ENCODE measurements at places on chromosomes 7 and 10.

GRCh38 chr10:91012502-91012901, 91.6 kb upstream of the ANKRD1 start:
- DNase-seq, result no peak

DNA sequence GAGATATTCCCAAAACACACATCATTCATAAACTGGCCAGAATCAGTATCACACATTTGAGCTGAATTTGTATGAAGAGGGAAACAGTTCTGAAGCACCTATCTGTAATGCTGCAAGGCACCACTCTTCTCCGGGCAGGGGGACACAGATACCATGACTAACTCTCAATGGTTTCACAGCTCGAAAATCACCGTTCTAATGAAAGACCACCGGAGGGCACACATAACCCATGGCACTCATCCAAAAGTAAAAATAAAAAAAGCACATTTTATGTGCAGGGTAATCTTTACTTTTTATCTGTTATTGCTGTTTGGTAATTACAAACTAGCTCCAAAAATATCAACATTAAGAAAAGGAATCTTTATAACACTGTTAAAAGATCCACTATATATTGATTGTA, 137.5 kb downstream of the PARD3 start:
- DNase-seq, result no peak

- no peak for DNase-seq
Measured at GRCh38 chr10:24009736-24010135, 199.2 kb upstream of the KIAA1217 start.

DNA sequence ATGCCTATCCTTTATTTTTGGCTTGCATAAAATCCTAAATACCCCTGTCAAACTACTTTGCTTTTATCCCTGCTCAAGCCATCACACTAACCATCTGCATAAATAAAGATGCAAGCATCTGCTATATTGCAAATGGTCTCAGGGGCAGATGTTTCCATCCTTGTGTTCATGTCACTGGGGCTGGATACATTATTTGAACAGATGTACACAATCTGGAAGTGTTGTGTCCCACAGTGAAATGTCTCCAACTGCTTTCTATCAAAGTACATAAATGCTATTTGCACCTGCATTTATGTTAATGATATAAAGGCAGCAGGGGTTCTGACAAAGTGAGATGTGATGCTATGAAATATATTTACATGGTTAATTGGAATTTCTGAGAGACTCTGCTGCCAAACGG, 163.1 kb downstream of the ZNF438 start:
- DNase-seq, result no peak

DNA sequence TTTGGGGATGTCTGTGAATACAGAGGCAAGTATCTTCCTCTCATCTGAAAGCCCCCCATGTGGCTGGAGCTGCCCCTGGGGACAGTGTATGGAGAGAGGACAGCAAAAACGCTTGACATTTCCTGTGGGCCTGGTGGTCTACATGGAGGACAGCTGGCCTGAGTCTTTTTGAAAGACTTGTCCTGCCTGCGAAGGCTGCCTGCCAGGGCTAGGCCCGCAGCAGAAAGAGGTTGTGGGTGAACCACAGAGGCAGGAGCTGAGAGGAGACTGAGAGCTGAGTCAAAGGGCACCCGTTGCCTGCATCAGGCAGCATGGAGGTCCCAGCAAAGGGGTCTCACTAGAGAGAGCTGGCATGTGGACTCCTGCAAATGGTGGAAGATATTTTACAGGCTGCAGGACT, 66.4 kb downstream of the KAT6B start:
- DNase-seq, result no peak

- DNase-seq, result no peak
Measured at GRCh38 chr10:13079776-13080050, 20.2 kb upstream of the OPTN start.

GRCh38 chr10:4018054-4018511, 233.1 kb upstream of the KLF6 start:
- no peak for DNase-seq

DNA sequence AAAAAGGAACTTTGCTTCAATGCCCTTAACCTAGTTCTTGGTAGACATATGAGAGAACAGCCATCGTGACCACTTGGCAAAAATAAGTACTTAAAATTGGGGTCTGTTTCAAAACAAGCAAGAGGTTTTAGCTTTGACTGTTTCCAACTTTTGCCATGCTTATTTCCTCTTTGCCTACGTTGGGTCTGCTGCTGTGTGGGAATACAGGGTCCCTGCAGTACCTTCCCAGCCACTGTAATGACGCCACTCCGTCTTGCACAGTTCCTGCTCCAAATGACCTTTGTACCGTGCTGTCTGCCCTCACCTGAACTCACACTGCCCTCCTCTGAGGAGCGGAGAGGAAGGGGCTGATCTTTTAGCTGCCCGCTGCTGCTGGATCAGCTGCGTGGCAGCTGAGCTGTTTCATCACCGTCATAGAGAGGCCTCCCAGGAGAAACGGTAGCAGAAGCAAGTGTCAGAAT, 133.1 kb downstream of the MAPK8 start:
- DNase-seq, result no peak

- no peak for DNase-seq
Measured at GRCh38 chr10:3040069-3040468, 27.3 kb upstream of the PFKP start.

DNA sequence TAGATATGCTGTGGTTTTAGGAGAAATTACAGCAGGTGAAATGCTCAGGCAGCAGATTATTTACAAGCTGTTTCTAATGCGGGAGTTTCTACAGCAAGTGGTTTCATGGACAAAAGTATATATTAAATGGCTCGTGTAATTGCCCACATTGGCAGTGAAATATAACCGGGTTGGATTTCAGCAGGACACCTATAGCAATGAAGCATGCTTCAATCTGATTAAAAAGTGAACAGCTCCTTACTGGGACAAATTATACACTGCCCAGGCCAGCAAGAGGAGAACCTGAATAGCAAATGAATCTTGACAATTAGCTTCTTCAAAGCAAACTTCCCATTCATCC, 35.2 kb upstream of the LYZL1 start:
- DNase-seq, result no peak

DNA sequence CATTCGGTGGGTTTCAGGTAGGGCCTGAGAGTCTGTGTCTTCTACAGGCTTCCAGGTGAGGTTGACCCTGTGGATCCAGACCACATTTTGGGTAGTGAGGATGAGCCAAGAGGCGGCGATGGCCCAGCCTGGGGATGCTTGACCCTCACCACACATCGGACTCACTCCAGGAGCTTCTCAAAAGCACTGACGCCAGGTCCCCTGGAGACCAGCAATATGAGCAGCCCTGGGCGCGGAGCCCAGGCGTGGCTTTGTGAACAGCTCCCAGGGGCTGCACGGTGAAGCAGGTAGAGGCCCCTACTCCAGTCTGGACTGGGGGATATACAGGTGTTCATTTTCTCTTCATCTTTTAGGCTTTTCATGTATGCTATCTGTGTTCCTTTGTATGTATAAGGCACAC, 139.7 kb upstream of the PCBD1 start:
- no peak for DNase-seq

DNA sequence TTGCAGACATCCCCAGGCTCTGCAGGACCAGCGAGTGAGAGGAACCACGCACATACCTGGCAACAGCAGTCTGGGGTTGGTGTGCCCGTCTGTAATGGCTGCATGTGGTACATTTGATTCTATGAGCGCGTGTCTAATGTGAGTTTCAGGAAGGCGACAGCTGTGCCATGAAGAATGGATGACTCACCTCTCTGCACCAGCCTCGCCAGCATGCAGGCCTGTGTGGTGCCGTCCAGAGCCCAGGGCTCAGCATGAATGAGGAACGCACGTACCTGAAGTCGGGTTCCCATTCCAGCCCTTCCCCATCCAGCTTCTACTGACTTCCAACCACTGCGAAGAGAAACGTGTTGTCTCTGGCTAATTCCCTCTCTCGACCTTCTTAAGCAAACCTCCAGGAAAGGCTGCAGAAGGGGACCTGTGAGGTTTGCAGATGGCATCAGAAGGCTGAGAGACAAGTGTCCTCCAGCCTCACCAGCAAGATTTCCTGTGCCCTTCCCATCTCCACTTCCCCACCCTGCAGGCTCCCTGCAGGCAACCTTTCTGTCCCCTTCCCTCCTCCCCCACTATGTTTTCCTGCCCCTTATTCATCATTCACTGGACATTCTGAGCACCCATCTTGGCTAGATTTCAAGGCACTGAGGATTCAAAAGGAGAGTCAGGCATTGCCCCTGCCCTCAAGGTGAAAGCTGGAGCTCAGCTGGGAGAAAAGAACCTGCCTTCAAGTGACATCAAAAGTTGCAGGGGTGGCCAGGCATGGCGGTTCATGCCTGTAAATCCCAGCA, 54.3 kb downstream of the ASB13 start:
- no peak for DNase-seq

DNA sequence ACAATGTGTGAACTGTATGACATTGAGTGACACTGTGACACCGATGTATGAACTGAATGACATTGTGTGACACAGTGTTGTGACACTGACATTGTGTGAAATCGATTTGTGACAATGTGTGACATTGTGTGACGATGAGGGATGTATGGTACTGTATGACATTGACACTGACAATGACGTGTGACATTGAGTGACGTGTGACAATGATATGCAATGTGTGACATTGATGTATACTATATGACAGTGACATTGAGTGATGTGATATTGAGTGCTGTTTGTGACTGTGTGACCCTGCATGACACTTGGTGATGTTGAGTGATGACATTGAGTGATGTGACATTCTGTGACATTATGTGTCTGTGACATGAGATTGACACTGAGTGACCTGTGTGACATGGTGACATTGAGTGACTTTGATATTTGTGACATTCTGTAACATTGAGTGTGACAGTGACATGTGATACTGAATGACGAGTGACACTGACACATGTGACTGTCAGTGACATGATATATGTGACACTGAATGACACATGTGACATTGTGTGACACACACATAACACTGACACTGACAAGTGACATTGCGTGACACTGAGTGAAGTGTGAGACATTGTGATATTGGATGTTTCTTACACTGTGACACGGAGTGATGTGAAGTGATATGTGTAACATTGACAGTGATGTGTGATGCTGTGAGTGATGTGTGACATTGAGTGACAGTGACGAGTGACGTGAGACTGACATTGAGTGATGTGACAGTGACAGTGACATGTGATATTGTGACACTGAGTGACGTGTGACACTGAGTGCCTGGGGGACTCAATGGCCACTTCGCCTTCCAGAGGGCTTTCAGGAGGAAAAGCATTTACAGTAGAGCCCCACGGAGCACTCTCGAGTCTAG, 167.5 kb downstream of the PRKAG2 start:
- no peak for DNase-seq

- no peak for DNase-seq
Measured at GRCh38 chr10:58239561-58240169, 28.0 kb downstream of the IPMK start.

DNA sequence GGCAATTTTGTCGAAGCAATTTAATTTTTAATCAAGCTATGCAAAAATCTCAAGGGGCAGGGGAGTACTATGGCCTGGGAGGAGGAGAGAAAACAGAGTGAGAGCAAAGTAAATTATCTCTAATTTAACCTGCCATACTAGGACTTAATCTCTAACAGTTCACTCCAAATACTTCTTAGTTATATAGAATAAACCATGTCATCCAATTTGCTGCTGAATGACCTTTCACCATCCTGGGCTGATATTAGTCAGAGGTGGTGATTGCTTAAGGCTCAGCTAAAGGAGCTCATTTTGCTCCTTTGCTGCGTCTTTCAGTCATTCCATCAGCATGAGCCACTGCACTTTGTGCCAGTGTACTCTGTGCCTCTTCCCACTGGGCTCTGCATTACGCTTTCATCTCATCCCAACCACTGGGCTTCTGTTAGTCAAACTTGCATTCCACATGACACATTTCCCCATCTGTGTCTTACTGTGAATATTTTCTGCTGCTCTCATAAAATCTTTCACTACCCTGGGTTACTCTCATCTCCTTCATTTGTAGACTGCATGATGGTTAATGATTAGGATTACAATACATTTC, 84.3 kb downstream of the CD36 start:
- DNase-seq, result no peak

GRCh38 chr7:87058744-87059524, 520 bp downstream of the ELAPOR2 start:
- DNase-seq, result no peak

DNA sequence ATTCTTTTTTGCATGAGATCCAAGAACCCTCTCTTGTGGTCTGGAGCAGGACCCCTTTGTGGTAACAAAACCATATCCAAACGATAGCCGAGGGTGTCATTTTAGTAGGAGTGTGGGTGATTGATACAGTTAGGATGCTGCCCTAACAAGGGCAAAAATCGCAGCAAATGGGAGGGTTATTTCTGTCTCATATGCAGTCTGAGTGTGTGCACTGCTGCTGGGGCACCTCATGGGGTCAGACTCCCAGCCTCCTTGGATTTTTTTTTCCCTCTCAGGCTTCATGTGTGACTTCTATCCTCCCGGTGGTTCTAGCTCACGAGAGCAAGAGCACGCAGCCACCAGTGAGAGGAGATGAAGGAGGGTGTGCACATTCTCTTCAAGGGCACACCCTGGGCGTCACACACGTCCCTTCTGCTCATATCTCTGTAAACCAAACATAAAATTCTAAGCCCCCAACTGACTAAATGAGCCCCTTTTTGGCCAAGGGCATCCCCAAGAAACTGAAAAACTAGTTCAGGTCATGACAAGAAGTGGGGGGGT, 28.6 kb upstream of the IL15RA start:
- DNase-seq, result no peak

- DNase-seq, result no peak
Measured at GRCh38 chr10:125662584-125662983, 20.4 kb downstream of the TEX36 start.

- no peak for DNase-seq
Measured at GRCh38 chr7:78686189-78686588, 767.3 kb downstream of the MAGI2 start.
